ENCODE measurements at places on chromosomes 3 and 15. TPM values are rescaled to one million over a fixed set of nuclear protein-coding genes. Genes with fewer than 3 reads are reported as not detected.

PPP1R14D gene
- not detected for polyA plus RNA-seq

MORC1 gene
- polyA plus RNA-seq = not detected

CCDC80 gene
- not detected for polyA plus RNA-seq

RBPMS2 gene
- 4.6 TPM for polyA plus RNA-seq

PRRT3 gene
- polyA plus RNA-seq = not detected

SLC33A1 gene
- polyA plus RNA-seq = 19.7 TPM

TAGLN3 gene
- polyA plus RNA-seq = not detected

MAPKBP1 gene
- 10.0 TPM for polyA plus RNA-seq

IMPG2 gene
- polyA plus RNA-seq = 1.5 TPM

VPS8 gene
- 104 TPM for polyA plus RNA-seq

ACAA1 gene
- polyA plus RNA-seq = 29.1 TPM

CD96 gene
- polyA plus RNA-seq = 0.17 TPM

TUSC7 gene
- polyA plus RNA-seq = not detected

ITIH3 gene
- 2.0 TPM for polyA plus RNA-seq

VPS39 gene
- polyA plus RNA-seq = 43.3 TPM

THSD4 gene
- 18.2 TPM for polyA plus RNA-seq

UNC13C gene
- not detected for polyA plus RNA-seq

EXD1 gene
- polyA plus RNA-seq = not detected

ALG1L2 gene
- 2.0 TPM for polyA plus RNA-seq

CPN2 gene
- polyA plus RNA-seq = not detected

DNA sequence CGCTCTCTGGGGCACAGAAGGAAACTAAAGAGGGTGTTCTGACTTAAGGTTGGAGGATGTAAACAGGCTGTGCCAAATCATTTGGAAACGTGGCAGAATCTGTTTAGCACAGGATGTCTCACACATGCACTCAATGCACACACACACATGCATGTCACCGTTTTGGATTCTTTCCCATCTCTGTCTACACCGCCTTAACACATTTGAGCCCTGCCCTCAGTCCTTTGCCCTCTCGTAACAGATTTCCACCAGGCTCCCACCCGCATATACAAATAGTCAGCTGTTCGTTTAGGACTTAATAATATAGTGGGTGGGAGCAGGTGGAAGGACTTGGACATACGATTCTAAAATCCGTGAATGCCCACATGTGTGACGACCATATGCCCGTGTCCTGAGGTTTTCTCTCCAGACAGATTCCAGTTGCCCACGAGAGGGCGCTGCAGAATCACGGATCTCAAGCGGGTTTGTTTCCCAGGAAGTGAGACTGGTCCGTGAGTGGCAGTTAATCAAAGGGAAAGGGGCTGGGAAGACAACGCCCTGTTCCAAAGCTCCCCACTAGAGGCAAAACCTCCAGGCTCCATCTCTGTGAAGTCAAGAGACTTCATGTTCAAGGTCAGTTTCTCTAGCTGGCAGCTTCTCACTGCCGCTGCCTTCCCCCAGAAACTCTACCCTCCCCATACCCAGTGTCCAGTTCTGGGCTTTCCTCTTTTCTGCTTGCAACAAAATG lies 44.5 kb downstream of the NOX5 start:
- DNase-seq = peak; percentile 89

DNA sequence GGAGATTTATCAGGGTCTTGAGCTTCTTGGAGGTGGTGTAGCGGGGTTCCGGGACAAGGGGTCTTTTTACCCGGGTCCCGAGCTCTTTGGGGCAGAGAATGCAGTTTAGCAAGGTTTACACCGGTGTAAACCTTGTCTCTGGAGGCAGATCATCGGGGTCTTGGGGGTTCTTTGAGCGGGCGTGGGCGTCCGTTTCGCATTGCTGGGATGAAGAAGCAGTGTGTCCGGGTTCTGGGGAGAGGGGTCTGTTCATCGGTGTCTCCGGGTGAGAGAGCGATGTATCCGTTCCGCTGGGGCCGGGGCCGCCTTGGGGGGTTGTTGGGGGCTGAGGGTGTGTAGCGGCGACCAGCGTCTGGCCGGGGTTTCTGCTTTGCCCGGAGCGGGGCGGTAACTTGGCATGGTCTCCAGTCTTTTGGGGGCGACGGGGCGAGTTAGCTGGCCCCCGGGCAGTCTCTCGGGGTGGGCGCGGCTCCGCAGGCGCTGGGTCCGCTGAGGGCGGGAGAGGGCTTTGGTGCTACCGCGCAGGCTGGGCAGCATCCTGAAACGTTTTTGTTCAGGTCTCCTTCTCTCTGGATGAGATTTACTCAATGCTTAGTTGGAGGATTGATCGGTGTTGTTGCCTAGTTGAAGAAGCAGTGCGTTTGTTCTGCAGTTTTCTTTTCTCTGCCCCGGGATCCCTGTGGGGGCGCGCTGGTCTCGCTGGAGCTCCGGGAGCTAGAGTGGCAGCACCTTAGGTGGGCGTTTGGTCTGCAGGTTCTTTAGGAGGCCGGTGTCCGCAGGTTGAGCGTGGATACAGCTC lies 843 bp downstream of the GLCE start:
- peak; percentile 36 for DNase-seq

GRCh38 chr15:27414168-27414870 lies 443.3 kb downstream of the GABRG3 start:
- no peak for DNase-seq

- DNase-seq = no peak
Measured at GRCh38 chr3:106431721-106432120, 562.9 kb upstream of the CBLB start.

- DNase-seq = no peak
Measured at GRCh38 chr3:140100479-140100878, 165.5 kb downstream of the CLSTN2 start.

DNA sequence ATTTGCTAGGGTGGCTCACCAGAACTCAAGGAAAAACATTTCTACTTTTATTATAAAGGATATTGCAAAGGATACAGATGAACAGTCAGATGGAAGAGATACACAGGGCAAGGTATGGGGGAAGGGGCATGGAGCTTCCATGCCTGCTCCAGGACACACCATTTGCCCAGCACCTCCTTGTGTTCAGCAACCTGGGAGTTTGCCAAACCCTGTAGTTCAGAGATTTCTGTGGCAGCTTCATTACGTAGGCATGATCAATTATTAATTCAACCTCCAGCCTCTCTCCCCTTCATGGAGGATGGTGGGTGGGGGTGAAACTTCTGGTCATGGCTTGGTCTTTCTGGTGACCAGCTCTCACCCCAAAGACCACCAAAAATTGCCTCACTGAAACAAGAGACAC lies 353.9 kb upstream of the THBS1 start:
- no peak for DNase-seq

DNA sequence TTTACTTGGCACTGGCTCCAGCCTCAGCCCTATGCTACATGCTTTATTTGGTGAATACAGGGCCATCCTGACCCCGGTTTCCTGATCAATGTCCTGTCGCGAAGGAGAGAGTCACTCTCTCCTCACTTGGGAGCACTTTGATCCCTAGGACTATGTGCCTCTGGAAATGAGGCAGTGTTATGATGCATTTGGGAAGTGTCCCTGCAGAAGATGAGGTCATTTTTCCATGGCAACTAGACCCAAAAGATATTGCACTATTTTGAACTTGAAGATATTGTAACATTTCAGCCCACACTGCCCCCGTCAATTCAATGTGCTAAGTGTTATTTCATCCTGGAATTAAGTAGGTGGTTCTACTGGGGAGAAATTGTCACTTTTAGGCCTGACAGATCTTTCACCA lies 68.0 kb downstream of the LRRK1 start:
- no peak for DNase-seq

DNA sequence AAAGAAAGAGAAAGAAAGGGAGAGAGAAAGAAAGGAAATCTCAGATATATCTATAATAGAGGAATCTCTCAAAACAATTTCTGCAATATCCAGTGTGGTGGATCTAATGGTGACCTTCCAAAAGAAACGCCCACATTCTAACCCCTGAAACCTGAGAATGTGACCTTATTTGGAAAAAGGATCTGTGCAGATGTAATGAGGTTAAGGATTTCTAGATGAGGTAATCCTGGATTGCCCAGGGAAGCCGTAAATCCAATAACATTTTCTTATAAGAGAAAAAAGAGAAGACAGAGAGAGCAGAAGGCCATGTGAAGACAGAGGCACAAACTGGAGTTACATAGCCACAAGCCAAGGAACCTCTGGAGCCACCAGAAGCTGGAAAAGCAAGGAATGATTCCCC lies 307.6 kb downstream of the ZBTB20 start:
- no peak for DNase-seq

- no peak for DNase-seq
Measured at GRCh38 chr3:136939489-136939888, 18.3 kb upstream of the IL20RB start.

DNA sequence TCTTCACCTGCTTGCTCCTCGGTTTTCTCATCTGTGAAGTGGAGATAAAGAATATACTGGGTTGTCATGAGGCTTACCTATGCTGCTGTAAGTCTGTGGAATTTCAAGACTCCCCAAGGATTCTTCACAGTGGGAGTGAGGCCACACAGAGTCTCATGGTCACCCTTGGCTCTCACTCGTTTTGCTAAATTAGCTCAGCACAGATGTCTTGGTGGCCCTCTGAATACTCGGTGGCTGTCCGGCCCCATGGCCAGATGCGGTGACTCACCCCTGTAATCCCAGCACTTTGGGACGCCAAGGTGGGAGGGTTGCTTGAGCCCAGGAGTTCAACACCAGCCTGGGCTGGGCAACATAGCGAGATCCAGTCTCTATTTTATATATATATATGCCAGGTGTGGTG lies 5.0 kb upstream of the CHCHD6 start:
- DNase-seq = no peak

DNA sequence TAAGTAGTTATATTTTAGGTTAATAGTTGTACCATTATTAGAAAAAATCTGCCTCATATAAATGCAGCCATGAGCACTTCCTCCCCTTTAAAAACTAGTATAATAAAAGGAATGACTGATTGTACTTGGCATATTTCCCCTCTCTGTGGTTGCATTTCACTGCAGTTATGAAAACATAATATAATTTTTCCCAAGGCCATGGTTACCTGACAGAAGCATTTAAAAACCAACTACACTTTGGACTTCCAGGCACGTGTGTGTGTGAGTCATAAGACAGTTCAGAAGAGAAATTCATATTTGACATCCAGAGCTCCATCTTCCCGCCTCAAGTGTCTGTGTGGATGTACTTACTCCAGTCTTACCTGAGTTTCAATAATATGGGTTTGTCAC lies 828.2 kb upstream of the CFAP20DC start:
- DNase-seq = no peak

DNA sequence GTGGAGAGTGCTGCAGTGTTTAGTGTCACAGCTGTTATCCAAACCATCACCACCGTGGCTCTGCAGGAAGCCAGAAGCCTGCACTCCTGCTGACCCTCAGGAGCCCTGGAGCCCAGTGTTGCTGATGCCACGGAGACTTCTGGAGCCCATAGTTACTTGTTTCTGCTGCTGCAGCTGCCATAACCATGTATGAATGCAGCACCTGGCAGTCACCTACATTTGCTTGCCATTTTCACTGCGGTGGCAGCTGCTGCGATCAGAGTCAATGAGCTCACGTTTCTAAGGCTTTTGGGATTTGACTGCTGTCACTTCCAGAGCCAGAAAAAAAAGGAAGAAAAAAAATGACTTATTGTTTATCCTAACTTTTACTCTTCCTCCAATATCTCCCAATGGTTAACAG lies 299.2 kb upstream of the THRB start:
- DNase-seq = no peak

DNA sequence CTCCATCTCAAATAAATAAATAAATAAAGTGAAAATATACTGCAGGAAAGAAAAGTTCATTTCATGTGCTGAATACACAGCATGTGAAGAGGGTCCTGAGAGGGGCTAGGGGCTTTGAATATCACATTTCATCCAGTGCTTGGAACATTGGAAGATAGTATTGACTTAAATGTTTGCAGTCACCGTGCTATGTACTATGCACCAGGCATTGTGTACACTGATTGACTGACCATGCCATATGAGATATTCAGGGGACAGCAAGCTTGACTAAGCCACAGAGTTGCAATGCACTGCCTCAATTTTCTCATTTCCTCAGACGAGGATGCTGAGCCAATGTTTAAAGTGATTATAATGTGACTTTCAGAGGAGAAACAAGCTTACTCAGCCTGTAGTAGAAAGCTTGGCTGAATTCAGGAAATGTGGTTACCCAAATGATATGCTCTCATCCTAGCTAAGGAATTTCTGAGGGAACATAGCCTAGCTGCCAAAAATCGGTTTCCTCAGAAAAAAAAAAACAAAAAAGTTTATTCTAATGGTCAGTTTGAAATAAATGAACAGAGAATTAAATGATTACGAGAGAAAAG lies 557.9 kb downstream of the FGF12 start:
- DNase-seq = no peak

DNA sequence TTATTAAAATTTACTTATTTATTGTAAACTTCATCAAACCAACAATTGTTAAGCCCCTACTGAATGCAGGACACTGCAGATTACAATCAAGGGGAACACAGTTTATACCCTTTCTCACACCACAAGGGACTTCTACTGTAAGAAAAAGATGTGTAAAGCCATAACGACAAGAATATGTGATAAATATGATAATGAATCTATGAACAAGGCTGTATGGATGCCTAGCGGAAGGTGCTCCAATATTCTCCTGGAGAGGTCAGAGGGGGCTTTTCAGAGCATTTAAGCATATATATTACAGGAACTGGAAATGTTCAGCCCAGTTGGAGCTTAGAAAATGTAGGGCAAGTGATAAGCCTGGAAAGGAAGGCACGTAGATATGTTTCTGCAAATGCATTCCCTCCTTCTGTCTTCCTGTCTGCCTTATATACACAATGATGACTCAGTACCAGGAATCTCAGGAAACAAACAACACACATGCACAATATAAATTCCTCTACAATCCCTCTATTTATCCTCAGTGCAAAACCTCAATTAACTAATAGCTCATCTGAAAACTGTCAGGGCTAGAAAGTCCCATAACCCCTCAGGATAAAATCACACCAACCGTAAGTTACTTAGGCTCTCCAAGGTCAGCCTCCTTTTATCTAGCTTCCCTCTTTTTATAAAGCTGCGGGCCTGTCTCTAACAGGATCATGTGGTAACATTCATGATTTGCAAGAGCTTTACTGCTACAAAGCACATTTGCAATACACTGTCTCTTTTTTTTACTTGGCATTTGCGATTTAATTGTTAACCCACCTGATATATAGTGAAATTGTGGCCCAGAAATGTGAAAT lies 393.1 kb downstream of the LPP start:
- no peak for DNase-seq

GRCh38 chr3:132554437-132554836 lies 42.6 kb upstream of the ACKR4 start:
- DNase-seq = no peak

GRCh38 chr3:30162579-30162978 lies 443.8 kb upstream of the TGFBR2 start:
- peak; percentile 41 for DNase-seq

DNA sequence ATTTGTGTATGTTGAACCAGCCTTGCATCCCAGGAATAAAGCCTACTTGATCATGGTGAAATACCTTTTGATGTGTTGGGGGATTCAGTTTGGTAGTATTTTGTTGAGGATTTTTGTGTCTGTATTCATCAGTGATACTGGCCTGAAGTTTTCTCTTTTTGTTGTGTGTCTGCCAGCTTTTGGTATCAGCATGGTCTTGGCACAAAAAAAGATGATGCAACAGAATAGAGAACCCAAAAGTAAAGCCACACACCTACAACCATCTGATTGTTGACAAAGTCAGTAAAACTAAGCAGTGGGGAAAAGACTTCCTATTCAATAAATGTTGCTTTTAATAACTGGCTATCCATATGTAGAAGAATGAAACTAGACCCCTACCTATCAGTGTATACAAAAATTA lies 77.6 kb downstream of the TCF12 start:
- no peak for DNase-seq

GRCh38 chr15:67201136-67201535 lies 53.3 kb downstream of the AAGAB start:
- no peak for DNase-seq
